ENCODE measurements at places on chromosomes 6 and 20. TPM values are rescaled to one million over a fixed set of nuclear protein-coding genes. Genes with fewer than 3 reads are reported as not detected.

DNA sequence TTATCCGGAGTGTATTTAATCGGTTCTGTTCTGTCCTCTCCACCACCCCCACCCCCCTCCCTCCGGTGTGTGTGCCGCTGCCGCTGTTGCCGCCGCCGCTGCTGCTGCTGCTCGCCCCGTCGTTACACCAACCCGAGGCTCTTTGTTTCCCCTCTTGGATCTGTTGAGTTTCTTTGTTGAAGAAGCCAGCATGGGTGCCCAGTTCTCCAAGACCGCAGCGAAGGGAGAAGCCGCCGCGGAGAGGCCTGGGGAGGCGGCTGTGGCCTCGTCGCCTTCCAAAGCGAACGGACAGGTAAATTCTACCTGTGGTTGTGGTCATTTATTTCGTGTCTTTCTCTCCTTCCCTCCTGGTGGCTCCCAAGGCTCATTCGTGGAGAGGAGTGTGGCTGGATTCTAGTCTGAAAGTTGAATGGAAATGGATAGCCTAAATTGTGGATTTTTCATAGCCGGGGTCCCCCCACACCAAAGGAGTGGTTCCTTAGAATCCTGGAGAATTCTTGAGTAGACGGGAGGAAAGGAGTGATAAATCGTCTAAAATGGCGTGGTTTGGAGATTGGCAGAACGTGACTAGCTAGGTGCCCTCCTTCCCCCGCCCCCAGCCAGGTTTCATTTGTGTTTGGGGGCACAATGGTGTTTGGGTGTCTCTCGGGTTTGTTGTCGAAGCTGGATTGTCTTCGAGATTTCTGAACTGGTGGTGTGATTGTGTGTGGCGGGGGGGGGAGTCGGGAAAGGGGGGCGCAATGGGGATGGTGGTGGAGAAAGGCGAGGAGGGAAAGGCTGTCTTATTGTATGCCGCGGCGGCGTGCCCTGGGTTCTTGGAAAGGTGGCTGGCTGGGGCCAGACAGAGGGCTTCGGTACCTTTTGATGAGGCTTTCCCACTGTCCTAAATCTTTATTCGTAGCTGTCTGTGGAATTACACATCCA is 673 bp downstream of the MARCKS start:
- peak; percentile 59 for DNase-seq
- H3K4me1 ChIP-seq: peaks cover 15% of the 10 kb centered on the region
- H3K4me3 ChIP-seq: peak overlapping the region; percentile 90
- H3K27me3 ChIP-seq: no peaks in the 10 kb centered on the region
- peaks cover 7% of the 10 kb centered on the region for H3K36me3 ChIP-seq

DNA sequence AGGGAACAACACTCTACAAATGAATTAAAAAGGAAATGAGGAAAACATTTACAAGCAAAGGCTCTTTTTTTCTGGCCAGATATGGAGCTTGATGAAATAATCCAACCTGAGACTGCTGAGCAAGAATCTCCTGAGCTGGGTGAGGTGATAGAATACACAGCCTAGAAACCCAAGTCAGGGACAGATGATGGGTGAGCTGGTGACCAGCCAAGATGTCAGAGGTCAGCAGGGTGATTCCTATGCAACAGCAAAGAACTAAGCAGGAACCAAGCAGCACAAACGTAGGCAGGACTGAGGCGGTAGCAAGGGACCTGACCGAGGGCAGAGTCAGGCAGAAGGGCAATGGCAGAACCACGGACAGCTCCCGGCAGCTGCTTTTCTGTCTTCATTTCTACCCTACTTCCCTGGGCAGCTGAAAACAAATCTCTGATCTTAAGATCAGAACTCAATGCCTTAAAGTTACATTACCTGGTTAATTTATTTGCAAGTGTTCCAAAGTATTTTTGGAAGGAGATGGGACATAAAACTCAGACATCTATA is 75.1 kb downstream of the CDC40 start:
- no peak for DNase-seq
- H3K4me3 ChIP-seq: no peak overlapping the region
- no peaks in the 10 kb centered on the region for H3K36me3 ChIP-seq
- no peaks in the 10 kb centered on the region for H3K27me3 ChIP-seq
- H3K4me1 ChIP-seq: no peaks in the 10 kb centered on the region
- no peak overlapping the region for H3K27ac ChIP-seq

GRCh38 chr6:127547904-127548649 is 28.9 kb upstream of the C6orf58 start:
- no peaks in the 10 kb centered on the region for H3K36me3 ChIP-seq
- no peaks in the 10 kb centered on the region for H3K27me3 ChIP-seq
- H3K4me3 ChIP-seq: no peak overlapping the region

- no peak overlapping the region for H3K4me3 ChIP-seq
- no peak for DNase-seq
- H3K4me1 ChIP-seq: no peaks in the 10 kb centered on the region
- H3K27me3 ChIP-seq: no peaks in the 10 kb centered on the region
Observed at GRCh38 chr6:67914419-67914818, 720.7 kb upstream of the ADGRB3 start.

DNA sequence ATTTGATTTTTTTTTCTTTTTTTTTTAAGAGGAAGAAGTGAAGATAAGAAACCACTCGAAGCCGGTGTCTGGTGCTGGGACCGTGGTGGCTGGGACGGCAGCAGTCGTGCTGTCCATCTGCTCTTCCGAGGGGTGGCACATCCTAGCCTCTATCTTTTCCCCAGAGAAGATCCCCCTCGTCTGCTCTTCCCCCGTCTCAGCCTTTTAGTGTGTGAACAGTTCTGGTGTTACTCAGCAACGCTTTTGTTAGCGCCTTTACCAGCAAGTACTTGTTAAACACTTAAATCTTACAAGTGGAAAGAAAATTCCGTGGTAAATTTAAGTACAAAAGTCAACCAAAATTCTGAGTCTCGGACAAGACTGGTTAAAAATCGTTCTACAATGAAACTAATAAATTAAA is 90.1 kb downstream of the RSPH3 start:
- H3K4me3 ChIP-seq: no peak overlapping the region
- peaks cover 7% of the 10 kb centered on the region for H3K4me1 ChIP-seq
- DNase-seq: no peak
- no peaks in the 10 kb centered on the region for H3K36me3 ChIP-seq
- H3K27me3 ChIP-seq: no peaks in the 10 kb centered on the region

- no peaks in the 10 kb centered on the region for H3K36me3 ChIP-seq
- no peak overlapping the region for H3K27ac ChIP-seq
- no peaks in the 10 kb centered on the region for H3K4me1 ChIP-seq
- no peak overlapping the region for H3K4me3 ChIP-seq
Observed at GRCh38 chr6:107491760-107492660, 2.1 kb downstream of the SOBP start.

- no peak overlapping the region for H3K4me3 ChIP-seq
- H3K27ac ChIP-seq: no peak overlapping the region
- H3K27me3 ChIP-seq: no peaks in the 10 kb centered on the region
- DNase-seq: no peak
Observed at GRCh38 chr6:16854986-16855385, 93.7 kb upstream of the ATXN1 start.

GRCh38 chr6:156634951-156635371 is 142.2 kb upstream of the ARID1B start:
- DNase-seq: no peak

GRCh38 chr20:46951405-46951804 is 56.8 kb downstream of the EYA2 start:
- H3K27ac ChIP-seq: no peak overlapping the region
- no peak overlapping the region for H3K4me3 ChIP-seq
- no peak for DNase-seq

DNA sequence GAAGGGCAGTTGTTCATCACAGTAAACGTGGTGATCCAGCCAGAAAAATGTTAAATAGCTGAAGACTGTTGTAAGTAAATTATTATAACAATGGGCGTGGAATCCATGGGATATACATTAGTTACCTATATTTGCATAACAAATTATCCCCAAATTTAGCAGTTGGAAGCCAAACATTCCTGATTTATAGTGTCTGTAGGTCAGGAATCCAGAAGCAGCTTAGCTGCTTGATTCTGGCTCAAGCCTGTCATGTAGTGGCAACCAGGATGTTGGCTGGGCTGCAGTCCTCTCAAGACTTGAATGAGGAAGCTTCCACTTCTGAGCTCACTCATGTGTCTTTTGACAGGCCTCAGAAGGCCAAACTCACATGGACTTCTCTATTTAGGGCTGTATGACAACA is 6.9 kb upstream of the ADGRB3 start:
- H3K27ac ChIP-seq: no peak overlapping the region
- no peak overlapping the region for H3K4me3 ChIP-seq
- H3K4me1 ChIP-seq: no peaks in the 10 kb centered on the region
- no peaks in the 10 kb centered on the region for H3K36me3 ChIP-seq
- H3K27me3 ChIP-seq: no peaks in the 10 kb centered on the region

GRCh38 chr6:14957355-14958059 is 288.4 kb upstream of the JARID2 start:
- no peak overlapping the region for H3K27ac ChIP-seq
- no peaks in the 10 kb centered on the region for H3K4me1 ChIP-seq
- H3K36me3 ChIP-seq: no peaks in the 10 kb centered on the region
- H3K4me3 ChIP-seq: no peak overlapping the region
- H3K27me3 ChIP-seq: no peaks in the 10 kb centered on the region

DNA sequence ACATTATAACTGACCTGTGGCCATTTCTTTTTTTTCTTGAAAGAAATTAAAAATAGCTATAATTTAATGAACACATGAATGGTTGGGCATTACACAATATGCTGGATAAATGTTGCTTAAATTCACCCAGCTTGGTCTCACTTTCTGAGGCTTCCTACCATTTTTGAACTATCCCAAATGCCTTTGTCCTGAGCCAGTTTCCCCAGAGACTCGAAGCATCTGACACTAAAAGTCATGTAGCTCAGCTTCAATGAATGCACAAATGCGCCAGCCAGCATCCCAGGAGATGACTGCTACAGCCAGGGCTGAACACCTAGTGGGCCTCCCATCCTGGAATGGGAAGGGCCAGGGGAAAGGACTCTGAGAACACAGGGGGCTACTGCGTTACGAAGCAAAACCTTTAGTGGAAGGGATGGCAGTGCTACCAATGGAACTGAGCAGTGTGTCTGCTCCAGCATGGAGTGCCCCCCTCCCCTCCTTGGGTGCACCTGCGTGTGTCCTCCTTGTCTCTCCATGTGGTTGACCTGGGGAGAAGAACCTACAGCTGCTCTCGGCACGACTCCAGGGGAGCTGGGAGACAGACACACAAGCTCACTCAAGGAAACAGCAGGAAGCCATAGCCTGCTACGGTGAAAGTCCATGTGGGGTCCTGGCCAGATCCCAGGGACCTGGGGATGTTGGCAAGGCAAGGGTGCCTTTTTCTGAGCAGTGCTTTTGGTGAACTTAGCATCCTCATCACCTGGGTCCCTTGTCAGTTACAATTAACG is 60.9 kb downstream of the IRF4 start:
- H3K4me3 ChIP-seq: no peak overlapping the region
- H3K27me3 ChIP-seq: no peaks in the 10 kb centered on the region

DNA sequence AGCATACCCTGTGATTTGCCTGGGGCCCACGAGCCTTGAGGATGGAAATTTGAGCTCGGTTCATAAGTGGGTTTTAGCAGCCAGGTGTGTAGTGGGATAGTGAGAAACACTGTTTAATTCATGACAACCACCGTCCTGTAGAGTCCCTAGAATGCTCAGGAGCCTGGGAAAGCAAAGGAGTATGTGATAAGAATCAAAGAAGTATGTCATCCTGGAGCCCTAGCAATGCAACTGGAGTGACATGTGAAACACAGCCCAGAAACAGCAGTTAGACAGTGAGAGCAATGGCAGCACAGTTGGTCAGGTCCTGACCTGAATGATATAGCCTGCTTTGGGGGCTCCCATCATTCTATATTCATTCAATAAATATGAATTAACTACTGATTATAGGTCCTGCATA is 161.2 kb upstream of the ECI2 start:
- H3K4me3 ChIP-seq: no peak overlapping the region
- H3K4me1 ChIP-seq: no peaks in the 10 kb centered on the region
- H3K27me3 ChIP-seq: no peaks in the 10 kb centered on the region
- DNase-seq: no peak
- no peak overlapping the region for H3K27ac ChIP-seq

DNA sequence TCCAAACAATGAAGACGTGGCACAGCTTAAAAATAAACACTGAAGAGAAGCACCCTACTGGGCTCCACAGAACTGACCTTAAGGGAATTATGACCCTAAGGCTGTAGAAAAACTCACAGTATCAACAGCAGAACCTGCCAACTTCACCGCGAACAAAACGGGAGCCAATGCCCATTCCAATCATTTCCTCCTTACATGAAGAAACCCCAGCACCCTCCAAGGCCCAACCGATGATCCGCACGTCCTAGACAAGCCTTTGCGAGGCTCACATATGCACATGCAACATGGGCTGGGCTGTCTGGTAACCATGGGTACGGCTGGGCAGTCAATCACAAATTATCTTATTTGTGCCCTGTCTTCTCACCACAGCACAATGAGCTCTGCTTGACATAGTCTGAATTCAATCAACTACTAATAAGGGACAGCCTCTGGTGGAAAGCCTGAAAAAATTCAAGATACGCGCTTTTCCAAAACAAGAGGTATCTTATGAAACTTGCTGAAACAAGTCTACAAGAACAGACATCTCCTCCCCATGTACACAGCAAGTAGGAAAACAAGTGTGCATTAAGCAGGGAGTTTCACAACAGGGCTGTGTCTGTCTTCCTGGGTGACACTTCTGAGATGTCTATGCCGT is 1.7 kb downstream of the DIDO1 start:
- peaks cover 76% of the 10 kb centered on the region for H3K4me1 ChIP-seq
- no peaks in the 10 kb centered on the region for H3K27me3 ChIP-seq
- peak overlapping the region; percentile 97 for H3K27ac ChIP-seq
- DNase-seq: no peak
- peak overlapping the region; percentile 99 for H3K4me3 ChIP-seq
- no peaks in the 10 kb centered on the region for H3K36me3 ChIP-seq

DNA sequence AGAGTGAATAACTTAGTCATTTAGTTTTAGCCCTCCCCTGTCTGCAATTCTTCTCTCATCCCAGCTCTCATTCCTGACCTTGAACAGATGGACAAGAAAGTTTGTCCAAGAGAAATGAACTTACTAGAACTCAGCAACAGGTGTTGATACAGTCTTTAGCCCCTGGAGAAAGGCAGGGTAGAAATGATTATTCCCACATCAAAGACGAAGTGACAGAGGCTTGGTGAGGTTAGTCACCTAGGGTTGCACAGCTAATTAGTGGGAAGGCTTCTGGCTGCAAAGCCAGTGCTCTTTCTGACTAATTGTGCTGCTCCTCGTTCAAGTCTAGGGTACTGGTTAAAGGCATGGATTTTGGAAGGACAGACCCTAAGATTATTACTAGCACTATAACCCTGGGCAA is 4.5 kb downstream of the ZDHHC14 start:
- H3K36me3 ChIP-seq: no peaks in the 10 kb centered on the region
- H3K4me1 ChIP-seq: peaks cover 20% of the 10 kb centered on the region
- H3K27me3 ChIP-seq: no peaks in the 10 kb centered on the region
- no peak overlapping the region for H3K4me3 ChIP-seq

DNA sequence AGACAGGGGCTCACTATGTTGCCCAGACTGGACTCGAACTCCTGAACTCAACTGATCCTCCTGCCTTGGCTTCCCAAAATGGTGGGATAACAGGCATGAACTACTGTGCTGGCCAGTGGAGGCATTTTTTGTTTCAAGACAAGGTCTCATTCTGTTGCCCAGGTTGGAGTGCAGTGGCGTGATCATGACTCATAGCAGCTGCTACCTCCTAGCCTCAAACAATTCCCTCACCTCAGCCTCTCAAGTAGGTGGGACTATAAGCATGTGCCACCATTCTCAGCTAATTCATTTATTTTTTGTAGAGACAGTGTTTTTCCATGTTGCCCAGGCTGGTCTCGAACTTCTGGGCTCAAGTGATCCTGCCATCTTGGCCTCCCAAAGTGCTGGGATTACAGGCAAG is 17.2 kb downstream of the ENPP3 start:
- DNase-seq: no peak
- no peaks in the 10 kb centered on the region for H3K36me3 ChIP-seq
- H3K4me3 ChIP-seq: no peak overlapping the region
- peaks cover 18% of the 10 kb centered on the region for H3K4me1 ChIP-seq
- no peak overlapping the region for H3K27ac ChIP-seq
- H3K27me3 ChIP-seq: no peaks in the 10 kb centered on the region

BFSP1 gene
- total RNA-seq: 0.95 TPM

CPXM1 gene
- total RNA-seq: 0.69 TPM

RTF2 gene
- total RNA-seq: 25.9 TPM

CCDC170 gene
- 0.40 TPM for total RNA-seq
